AG20443 (cell line): ENCODE measurements at places on chromosomes 2 and 18.

- no peak for DNase-seq
Measured at GRCh38 chr2:62177392-62178049, 18.4 kb upstream of the B3GNT2 start.

DNA sequence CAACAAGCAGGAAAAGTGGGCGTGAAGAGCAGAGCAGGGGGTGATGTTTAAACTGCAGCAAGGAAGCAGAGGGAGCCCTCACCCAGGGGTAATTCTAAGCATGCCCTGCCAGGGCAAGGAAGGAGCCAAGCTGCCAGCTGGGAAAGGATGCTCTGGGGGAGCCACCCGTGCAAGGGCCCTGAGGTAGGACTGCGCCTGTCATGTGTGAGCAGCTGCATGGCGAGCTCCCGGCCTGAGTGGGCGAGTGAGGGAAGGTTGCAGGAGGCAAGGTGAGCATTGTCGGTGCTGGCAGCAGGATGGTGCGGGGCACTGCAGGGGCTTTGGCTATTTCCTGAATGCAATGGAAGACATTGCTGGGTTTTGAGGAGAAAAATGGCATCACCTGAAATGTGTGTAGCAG, 107.2 kb downstream of the COPS8 start:
- no peak for DNase-seq

DNA sequence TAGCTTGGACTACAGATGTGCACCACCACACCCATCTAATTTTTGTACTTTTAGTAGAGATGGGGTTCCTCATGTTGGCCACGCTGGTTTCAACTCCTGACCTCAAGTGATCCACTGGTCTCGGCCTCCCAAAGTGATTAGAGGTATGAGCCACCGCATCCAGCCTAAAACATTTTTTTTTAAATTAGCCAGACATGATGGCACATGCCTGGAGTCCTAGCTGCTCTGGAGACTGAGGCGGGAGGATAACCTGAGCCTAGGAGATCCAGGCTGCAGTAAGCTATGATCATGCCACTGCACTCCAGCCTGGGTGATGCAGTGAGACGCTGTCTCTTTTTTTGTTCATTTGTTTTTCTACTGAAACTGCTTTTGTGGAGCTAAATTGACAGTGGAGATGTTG, 64.6 kb upstream of the ATG16L1 start:
- no peak for DNase-seq

GRCh38 chr18:33579349-33580215, 1.6 kb downstream of the ASXL3 start:
- no peak for DNase-seq

GRCh38 chr2:100113990-100114433, 28.4 kb downstream of the AFF3 start:
- no peak for DNase-seq
